ENCODE measurements at places on chromosomes 11 and 22.

DNA sequence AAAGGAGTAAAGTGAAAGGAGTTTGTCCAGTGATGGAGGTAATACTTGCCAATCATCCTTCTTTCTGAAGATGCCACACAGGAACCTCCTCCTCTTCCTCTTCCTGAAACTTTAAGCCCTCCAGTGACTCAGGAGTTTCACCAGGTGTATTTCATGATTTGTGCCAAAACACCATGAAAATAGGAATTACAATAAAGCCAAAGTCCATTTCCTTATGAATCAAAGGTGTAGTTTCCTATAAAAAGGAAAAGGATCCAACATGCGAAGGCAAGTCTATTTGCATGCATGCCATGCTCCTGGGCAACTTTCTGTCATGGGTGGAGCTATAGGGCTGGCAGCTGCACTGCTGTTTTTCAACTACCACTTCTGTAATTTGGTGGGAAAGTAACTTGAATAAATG lies 9.8 kb upstream of the POU2AF1 start:
- no peak for DNase-seq

DNA sequence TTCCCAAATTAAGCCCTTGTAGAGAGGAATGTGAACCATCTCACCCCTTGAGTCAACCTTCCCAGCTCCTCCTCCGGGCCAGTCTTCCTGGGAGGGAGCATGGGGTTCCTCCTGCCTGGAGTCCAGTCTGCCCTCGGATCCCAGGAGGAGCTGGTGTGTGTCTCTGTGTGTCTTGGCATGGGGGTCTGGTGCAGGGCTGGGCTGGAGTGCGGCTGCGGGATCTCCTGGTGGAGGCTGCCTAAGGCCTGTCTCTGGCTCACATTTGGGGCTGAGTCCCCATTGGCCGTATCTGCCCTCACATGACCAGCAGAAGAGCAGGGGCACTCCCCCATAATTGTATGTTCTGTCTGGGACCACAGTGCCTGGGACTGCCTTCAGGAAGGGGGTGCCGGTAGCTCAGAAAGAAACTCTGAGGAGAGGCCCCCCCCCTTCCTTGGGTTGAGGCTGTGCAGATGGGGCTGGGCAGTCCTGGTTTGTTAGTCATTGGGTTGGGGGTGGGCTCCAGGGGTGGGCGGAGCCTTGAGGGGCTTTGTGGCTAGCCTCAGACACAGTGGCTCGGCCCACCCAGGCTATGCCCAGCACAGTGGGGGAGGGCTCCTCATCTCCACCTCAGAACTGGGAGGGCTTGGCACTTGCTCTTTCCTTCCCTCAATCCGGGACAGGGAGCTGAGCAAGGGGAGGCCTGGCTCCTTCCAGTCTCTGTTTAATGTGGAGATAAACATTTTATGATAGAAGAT lies 2.9 kb downstream of the C1QTNF5 start:
- no peak for DNase-seq

- no peak for DNase-seq
Observed at GRCh38 chr22:30996462-30996861, 27.4 kb downstream of the TUG1 start.

- no peak for DNase-seq
Observed at GRCh38 chr11:86507249-86507845, 132.7 kb downstream of the CCDC81 start.

DNA sequence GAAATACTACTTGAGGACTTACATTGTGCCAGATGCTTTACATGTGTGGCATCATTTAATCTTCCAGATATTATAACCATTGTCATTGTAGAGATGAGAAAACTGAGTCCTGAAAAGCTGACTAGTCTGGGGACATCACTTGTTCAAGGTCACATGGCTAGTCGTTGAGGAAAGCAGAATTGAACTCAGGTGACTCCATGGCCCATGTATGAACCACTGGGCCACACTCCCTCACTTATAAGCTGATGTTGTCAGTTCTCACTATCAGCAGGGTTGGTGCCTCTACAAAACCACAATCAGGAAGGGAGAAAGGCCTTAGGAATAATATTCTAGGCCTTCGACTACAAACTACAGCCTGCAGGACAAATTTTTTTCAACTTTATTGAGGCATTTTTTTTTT lies 26.1 kb upstream of the ADA2 start:
- DNase-seq = no peak

DNA sequence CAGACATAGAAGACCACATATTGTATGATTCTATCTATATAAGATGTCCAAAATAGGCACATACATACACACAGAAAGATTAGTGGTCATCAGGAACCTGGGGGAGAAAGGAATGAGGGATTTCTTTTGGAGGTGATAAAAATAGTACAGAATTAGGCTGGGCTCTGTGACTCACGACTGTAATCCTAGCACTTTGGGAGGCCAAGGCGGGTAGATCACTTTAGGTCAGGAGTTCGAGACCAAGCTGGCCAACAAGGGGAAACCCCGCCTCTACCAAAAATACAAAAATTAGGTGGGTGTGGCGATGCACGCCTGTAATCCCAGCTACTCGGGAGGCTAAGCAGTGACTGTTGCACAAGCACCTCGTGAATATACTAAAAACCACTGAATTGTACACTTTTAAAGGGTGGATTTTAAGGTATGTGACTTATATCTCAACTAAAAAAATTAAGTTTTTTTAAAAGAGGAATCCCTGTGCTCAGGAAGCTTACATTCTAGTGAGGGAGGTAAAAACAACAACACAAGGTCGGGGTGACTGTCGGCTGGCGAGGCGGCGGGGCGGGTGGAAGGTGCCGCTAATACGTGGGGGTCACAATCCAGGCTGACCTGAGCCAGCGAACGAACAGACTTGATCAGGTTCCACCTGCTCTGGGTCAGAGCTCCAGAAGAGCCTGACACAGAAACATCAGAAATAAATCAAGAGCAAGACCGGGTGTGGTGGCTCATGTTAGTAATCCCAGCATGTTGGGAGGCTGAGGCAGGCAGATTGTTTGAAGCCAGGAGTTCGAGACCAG lies 25.3 kb upstream of the TESMIN start:
- no peak for DNase-seq

- no peak for DNase-seq
Observed at GRCh38 chr11:9137293-9138132, 46.1 kb upstream of the SCUBE2 start.

GRCh38 chr11:18270102-18270501 lies 4.0 kb downstream of the SAA1 start:
- no peak for DNase-seq

- no peak for DNase-seq
Observed at GRCh38 chr11:111414936-111415335, 35.9 kb upstream of the POU2AF1 start.

Data from BJ (cell line).